WERI-Rb-1 (cell line): ENCODE measurements at places on chromosomes 6 and 20.

- no peak for DNase-seq
Measured at GRCh38 chr6:6893701-6894100, 214.1 kb upstream of the RREB1 start.

GRCh38 chr20:49630396-49630951 is 62.5 kb upstream of the PTGIS start:
- DNase-seq, result no peak

DNA sequence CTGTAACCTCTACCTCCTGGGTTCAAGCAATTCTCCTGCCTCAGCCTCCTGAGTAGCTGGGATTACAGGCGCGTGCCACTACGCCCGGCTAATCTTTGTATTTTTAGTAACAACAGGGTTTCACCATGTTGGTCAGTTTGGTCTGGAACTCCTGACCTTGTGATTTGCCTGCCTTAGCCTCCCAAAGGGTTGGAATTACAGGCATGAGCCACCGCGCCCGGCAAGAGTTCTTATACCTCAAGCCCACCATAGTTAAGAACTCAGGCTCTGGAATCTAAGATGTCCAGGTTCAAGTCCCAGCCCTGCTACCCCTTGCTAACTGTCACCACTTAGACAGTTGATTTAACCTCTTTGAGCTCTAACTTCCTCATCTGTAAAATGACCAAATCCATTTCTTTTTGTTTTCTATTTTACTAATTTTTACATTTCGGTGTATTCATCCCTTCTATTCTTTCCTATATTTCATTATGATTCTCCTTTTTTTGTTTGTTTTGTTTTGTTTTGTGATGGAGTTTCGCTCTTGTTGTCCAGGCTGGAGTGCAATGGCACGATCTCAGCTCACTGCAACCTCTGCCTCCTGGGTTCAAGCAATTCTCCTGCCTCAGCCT is 104.8 kb upstream of the ZNF217 start:
- no peak for DNase-seq

GRCh38 chr20:60372822-60373221 is 414.6 kb downstream of the CDH26 start:
- no peak for DNase-seq

- DNase-seq, result no peak
Measured at GRCh38 chr6:40986921-40987819, 51.9 kb downstream of the UNC5CL start.

GRCh38 chr20:45933266-45934045 is 1.0 kb upstream of the PCIF1 start:
- peak; percentile 92 for DNase-seq

DNA sequence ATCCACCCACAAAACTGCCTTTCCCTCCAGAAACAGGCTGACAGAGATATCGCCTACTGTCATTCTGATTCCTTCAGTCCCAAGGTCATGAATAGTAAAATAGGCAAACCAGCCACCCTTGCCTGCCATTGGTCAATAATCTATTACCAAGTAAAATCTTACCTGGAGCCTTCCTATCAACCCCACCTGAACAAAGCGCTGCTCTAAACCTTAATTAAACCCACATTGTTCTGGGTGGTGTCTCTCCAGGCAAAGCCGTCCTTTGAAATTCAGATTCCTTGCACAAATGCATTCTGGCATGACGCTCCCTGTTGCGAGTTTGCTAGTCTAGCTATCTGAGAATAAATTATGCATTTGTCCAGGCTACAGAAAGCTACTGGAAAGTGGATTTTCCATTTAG is 291.6 kb upstream of the ECI2 start:
- DNase-seq, result no peak

- DNase-seq, result peak; percentile 53
Measured at GRCh38 chr6:41371992-41372831, 36.8 kb downstream of the NCR2 start.

DNA sequence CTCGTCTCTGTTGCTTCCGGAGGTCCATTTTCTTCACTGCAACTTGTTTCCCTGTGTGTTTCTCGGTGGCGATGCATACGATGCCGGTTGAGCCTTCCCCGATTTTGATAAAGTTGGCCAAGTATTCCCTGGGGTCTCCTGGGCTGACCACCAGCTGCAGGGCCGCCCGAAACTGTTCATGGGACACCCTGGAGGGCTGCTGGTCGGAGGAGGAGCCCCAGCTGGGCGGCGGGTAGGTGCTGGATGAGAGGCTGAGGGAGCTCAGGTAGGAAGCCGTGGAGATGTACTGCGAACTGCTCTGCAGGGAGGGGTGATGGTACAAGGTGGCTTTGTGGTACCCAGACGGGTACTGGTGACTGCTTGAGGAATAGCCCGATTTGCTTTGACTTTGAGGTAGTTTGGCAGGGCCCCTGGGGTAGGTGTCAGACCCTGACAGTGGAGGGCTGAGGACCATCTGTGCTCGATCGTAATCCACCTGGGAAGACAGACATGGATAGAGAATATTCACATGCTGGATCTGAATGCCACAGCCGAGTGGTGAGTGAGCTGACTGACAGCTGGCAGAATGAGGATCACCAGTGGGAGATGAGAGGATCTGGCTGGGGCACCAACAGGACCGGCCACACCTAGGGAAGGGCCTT is 51.6 kb downstream of the LAMP5 start:
- no peak for DNase-seq

- DNase-seq, result no peak
Measured at GRCh38 chr6:163296835-163297519, 117.5 kb upstream of the QKI start.

- no peak for DNase-seq
Measured at GRCh38 chr6:94735270-94735669, 842.1 kb upstream of the MANEA start.

DNA sequence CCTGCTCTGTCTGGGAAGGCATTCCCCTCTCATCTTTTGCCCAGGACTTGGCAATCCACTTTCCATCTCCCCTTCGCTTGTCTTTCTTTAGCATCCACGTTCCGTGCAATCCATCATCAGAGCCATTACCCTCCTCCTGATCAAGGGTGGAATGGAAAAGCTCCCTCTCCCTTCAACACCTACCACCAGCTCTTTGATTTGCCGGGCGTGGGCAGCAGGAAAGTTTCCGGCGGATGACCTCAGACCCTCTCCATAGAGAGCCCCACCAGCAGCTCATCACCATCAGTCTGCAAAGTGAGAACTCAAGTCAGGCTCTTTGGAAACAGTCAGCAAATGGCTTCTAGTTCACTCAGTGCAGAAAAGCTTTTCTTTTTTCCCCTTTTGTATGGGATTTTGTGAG is 76.2 kb downstream of the TSHZ2 start:
- no peak for DNase-seq

DNA sequence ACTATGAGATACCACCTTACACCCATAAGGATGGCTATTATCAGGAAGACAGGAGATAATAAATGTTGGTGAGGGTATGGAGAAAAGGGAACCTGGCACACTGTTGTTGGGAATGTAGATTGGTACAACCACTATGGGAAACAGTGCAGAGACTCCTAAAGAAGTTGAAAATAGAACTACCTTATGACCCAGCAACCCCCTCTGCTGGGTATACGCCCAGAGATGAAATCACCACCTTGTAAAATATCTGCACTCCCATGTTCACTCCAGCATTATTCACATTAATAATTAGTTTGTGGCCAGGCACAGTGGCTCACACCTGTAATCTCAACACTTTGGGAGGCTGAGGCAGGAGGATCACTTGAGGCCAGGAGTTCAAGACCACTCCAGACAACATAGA is 26.8 kb downstream of the ZBTB9 start:
- DNase-seq, result no peak

DNA sequence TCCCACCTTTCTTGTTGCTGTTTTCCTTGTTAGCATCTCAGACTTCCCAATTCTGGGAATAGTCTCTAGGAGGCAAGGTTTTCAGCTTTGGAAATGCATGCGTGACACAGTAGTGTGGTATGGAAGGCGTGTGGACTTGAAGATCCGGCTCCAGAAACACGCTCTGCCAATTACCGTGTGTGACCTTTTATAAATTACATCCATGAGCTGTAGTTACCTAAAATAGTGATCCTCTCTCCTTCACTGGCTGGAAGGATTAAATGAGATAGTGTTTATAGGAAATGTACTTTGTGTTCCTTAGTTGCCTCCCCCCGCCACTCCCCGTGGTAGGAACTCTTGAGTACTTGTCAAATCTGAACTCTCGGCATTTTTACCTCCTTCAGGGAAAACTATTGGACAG is 13.0 kb downstream of the E2F3 start:
- no peak for DNase-seq

DNA sequence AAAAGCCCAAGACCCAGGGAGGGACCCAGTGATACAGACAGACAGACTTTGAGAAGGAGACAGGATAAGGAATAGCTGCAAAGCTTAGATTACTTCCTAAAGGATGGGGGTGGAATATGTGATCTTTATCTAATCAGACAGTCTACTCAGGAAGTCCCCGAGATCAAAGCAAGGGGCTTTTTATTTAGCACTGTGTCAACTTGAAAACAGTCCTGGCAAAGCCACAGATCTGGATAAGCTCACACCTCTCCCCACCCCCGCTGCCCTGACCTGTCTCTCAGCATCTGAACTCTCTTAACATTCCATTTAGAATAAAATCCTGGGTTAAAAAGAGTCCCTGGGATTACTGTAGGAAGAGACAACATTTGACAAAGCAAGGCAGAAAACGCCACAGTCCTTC is 101.5 kb downstream of the ISM1 start:
- DNase-seq, result peak; percentile 34

- no peak for DNase-seq
Measured at GRCh38 chr6:163863565-163863964, 449.0 kb downstream of the QKI start.

- DNase-seq, result no peak
Measured at GRCh38 chr6:29925321-29925720, 17.0 kb upstream of the HLA-A start.

GRCh38 chr6:40436685-40437604 is 150.2 kb downstream of the LRFN2 start:
- DNase-seq, result no peak

- DNase-seq, result no peak
Measured at GRCh38 chr6:101578306-101578705, 184.8 kb downstream of the GRIK2 start.

GRCh38 chr6:117974914-117975627 is 68.0 kb downstream of the SLC35F1 start:
- no peak for DNase-seq

DNA sequence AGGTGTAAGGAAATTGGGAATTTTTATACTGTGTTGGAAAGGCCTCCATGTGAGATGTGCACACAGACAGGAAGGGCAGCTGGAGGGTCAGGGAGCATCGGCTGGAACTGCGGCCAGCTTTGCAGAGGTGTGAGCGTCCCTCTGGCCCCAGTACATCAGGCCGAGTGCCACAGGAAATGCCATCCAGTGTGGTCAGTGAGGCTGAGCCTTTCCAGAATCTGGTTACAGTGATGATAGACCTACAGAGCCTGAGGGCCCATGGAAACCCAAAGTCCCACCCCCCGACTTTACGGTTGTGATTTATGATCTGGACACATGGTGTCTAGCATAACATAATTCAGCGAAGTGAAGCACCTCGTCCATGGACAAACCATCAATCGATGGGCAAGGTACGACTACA is 137.3 kb upstream of the PDE10A start:
- no peak for DNase-seq

- DNase-seq, result no peak
Measured at GRCh38 chr6:138382498-138383265, 5.0 kb downstream of the SMIM28 start.

- no peak for DNase-seq
Measured at GRCh38 chr6:83908813-83909212, 49.3 kb downstream of the CYB5R4 start.

DNA sequence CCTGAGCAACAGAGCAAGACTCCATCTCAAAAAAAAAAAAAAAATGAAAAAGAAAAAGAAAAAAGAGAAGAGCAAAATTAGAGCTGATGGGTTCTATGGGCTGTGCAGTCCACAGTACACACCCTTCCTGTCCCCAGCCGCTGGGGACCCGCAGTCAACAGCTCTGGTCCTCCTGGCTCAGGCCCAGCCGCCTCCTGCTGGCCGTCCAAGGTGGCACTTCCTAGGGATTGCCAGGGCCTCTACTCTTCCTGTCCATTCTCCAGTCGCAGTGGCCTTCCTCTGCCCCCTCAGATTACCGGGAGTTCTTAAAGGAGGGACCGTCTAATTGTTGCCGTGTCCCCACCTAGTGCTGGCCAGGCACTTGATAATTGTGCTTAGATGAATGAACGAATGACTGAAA is 41.7 kb downstream of the TMEM242 start:
- peak; percentile 52 for DNase-seq

DNA sequence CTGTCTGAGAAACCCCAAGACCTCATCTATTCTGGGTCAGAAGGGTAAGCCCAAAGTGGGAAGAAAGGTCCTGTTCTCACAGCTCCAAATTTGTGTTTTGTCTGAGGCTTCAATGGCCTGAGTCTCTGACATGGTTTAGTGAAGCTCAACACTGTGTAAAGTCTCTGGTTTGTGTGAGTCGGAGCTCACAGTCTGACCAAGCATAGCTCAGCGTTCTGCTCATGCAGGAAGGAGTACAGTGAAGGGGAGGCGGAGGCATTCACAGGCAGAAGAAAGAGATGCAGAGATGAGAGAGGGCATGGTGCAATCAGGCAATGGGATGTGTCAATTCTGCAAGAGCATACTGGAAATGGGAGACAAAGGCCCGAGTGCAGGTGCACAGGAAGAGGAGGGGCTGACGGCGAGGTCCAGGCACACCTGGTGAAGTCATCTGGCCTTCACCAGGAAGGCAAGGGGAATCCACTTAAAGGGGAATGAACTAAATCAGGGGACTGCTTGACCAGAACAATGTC is 463.0 kb upstream of the AGPAT4 start:
- DNase-seq, result no peak

DNA sequence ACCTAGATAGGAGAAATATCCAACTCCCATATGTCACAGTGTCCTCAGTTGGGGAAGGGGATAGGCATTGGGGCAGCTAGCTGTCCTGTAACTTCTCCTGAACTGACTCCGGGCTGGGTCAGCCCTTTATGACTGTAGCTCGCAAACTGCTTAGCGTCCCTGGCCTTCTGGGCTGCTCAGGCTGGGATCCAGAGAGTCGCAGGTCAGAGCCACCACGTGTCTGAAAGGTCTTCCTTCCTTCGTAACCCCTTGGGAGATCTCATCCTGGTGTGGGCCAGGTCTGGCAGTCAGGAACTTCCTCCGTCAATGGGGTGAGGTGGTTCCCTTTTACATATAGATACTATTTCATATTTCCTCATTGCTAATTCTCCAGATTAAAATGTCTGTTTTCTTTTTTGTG is 28.8 kb upstream of the HINT3 start:
- no peak for DNase-seq

DNA sequence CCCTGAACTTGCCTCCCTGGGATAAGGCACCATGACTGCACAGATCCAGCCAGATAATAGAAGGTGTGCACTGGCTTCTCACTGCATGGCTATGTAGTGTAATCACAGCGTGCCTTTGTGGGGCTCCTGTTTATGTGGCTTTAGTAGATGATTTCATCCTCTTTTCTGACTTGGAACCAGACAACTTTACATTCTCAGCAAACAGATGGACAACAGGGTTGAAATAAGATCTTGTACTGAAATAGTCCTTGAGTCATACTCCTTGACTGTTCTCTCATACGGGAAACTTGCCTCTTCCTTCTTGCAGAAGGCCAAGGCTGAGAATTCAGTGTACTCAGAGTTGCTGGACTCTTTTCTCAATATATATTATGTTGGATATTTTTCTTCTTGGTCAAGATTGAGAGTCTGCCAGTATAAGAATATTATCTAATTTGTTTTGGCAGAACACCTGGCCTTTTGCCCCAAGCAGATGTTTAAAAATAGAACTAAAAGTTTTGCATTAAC is 25.0 kb upstream of the RNF144B start:
- DNase-seq, result no peak
